Activated naive CD4-positive, alpha-beta T cell (primary cell): ENCODE measurements at places on chromosomes 5 and 9.

DNA sequence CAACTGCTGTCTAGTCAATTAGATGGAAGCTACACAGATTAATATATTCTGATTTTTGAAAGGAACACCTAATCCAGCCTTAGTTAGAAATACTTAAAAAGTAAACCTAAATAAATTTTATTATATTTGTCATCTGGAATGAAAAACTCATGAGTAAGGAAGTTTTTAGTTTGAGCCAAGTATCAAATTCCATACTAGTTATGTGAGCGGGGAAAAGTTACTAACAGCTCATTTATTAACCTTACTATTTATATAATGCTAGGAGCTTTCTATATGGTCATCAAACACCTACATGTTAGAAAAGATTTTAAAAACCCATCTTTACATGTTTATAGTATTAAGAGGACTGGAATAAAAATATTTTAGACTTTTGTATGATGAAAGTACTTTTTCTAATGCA is 41.6 kb upstream of the POU5F2 start:
- no peak for DNase-seq

DNA sequence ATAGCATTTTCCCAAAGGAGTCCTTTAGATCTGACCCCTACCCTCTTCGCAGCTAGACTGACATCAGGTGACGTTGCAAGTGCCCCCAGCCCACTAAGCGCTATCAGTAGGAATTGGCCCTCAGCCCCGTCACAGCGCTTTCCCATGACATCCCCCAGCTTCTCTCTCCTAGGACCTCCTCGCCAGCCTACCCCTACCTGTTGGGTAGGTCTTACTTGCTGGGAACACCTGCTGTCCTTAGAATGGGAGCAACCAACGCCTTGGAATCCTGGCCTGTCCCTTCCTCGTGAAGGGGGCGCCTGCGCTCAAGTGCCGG is 584 bp upstream of the PIP5K1B start:
- no peak for DNase-seq

GRCh38 chr5:83050723-83051340 is 26.4 kb downstream of the TMEM167A start:
- no peak for DNase-seq

- DNase-seq = no peak
Observed at GRCh38 chr5:87190041-87190440, 77.6 kb upstream of the RASA1 start.

- DNase-seq = no peak
Observed at GRCh38 chr5:75006865-75007822, 45.2 kb downstream of the GCNT4 start.

GRCh38 chr5:146690880-146691355 is 174.9 kb upstream of the GPR151 start:
- no peak for DNase-seq

- no peak for DNase-seq
Observed at GRCh38 chr5:84825606-84826005, 440.9 kb upstream of the EDIL3 start.

DNA sequence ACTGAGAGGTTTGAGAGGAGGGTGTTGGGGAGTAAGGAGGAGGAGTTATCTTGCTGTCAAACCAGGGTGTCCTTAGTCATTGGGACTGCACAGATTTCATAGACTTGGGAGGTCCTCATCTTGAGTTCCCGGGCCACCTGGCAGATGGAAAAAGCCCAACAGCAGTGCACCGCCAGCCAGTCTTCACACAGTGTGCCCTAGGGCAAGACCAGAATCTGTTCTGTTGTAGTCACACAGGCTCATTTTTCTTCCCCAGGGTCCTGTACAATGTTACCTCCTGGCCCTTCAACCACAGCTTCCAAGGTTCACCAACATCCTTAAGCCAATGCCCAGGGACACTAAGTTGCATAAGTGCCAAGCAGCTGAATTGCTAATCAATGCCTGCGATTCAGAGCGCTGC is 21.0 kb downstream of the PLAC8L1 start:
- DNase-seq = no peak
